CD4-positive, alpha-beta T cell treated with Interleukin-4 for 1 hour (primary cell): ENCODE measurements at places on chromosomes 11 and 22.

DNA sequence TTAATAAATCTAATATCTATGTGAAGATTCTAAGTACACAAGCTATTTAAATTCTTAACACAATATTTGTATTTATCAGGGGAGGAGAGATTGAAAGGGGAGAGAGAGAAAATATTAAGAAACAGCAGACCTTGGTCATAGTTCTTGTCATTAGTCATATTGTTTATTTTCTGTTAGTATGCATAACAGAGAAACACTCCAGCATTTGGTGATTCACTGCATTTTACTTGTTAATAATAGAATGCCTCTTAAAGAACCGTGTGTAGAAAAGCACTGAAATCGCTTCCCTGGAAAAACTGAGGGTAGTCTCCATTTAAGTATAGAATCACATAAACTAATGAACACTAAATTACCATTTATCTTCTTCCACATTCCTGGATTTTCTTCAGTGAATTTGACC is 122.7 kb upstream of the TRPC6 start:
- no peak for DNase-seq

GRCh38 chr11:36037031-36037430 is 93.2 kb downstream of the LDLRAD3 start:
- no peak for DNase-seq

DNA sequence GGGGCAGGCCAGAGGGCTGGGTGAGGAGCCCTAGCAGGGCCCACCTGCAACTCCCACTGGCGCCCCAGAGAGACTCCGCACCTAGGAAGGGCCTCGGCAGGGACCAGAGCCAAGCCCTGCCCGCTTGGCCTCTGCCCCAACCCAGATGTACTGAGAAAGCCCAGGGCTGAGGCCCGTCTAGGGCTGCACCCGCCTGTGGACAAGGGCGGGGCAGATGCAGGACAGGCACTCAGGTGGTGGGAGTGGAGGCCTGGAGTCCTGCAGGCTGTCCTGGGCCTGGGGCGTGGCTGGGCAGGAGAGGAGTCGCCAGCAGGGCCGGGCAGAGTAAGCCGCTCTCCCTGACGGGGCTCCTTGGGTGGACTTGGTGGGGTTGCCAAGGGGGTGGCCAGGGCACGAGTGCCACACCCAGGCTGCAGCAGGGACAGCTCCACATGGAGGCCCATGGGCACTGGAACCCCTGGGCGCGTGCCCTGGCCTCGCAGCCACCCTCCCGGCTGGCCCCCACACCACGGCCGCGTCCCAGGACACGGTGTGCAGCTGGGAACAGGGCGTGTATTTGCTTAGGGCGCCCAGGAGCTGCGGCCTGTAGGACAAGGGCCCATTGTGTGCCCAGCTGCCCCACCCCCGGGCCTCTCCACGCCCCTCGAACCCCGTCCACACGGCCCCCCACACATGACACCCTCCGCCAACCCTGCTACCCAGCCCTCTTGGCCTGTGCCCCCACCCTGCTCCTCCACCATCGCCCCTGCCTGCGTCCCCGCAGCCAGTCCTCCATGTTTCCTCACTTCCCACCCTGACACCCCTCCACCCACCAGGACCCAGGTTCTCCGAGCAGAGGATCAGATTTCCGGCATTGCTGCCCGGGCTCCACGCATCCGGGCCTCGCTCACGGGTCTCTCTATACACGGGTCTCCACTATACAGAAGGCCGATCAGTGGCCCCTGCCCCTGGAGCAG is 11.3 kb upstream of the PIM3 start:
- DNase-seq: no peak

- no peak for DNase-seq
These were observed 359.0 kb downstream of the JRKL start for GRCh38 chr11:96748639-96749370.

- no peak for DNase-seq
These were observed 25.3 kb downstream of the STIM1 start for GRCh38 chr11:3880724-3881123.

- DNase-seq: no peak
These were observed 2.0 kb upstream of the VSIG10L2 start for GRCh38 chr11:125943661-125944349.

GRCh38 chr11:44973632-44974401 is 23.1 kb upstream of the TP53I11 start:
- DNase-seq: no peak

- no peak for DNase-seq
These were observed 80.9 kb upstream of the SC5D start for GRCh38 chr11:121211626-121212025.

- DNase-seq: peak; percentile 85
These were observed 17.0 kb upstream of the IL2RB start for GRCh38 chr22:37166675-37167066.

DNA sequence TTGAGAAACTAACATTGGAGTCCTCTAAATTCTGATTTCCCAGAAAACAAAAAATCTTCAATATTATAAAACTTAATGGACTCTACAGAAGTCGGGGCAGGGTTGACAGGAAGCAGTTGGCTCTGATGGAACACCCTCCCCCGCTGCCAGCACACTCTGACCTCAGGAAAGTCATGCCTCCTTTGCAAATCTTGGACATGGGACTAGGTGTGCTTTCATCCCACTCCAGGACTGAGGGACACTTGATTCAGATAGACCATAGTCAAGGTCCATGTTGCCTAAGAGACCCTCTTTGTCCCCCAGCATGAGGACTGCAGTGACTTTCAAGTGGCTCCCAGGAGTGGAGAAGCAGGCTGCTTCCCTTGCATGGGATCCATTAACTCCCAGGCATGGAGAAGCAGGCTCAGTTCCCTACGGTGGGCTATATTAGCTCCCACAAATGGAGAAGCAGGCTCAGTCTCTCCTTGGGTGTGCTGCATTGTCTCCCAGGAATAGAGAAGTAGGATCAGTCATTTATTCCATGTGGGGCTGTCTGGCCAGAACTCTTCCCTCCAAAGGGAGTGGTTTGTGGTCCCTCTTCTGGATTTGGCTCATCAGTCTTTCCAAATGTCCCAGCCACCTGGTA is 38.3 kb downstream of the C22orf31 start:
- no peak for DNase-seq

- no peak for DNase-seq
These were observed 21.5 kb upstream of the BRSK2 start for GRCh38 chr11:1368216-1368615.

GRCh38 chr11:102276362-102276761 is 40.9 kb upstream of the BIRC3 start:
- DNase-seq: no peak

DNA sequence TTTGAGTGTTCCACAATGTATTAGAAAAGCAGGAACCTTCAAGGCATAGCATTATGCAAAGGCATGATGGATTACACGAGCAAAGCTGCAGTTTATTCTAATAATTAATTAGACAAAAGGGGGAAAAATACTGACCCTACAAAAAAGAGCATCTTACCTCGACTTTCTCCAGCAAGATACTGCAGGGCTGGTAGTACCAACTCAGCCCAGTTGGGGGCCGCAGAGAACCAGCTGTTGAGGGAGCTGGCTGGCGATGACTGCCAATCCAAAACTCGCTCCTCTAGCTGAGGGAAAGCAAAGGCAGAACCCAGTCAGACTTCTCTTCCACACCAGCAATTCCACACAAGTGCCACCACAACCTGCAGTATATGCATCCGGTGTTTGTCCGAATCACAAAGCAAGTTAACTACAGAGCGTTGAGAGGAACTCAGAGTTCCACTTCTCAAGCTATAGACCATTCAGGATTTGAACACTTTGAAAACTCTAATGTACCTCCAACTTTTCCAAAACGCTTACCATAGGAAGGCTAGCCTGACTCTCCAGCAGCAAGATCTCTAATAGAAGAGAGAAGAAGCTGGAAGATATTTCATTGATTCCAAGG is 13.7 kb downstream of the NFRKB start:
- peak; percentile 28 for DNase-seq

GRCh38 chr11:4211991-4212390 is 117.4 kb downstream of the RRM1 start:
- DNase-seq: no peak

DNA sequence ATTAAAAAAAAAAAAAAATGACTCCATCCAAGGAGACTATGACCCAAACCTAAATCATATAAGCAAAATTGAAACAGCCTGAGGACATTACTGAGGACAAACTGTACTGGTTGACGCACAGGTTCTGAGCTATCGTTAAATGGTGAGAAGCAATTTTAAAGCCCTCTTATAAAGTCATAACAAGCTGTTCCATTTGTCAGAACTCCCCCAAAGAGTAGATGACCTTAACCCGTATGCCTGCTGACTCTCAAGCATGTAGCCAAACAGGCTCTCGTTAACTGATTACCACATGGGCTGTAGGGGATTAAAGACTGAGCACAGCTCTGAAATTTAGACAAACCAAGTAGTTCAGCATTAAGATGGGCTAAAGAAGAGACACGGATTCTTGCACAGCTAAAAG is 2.2 kb downstream of the CRYAB start:
- DNase-seq: no peak

DNA sequence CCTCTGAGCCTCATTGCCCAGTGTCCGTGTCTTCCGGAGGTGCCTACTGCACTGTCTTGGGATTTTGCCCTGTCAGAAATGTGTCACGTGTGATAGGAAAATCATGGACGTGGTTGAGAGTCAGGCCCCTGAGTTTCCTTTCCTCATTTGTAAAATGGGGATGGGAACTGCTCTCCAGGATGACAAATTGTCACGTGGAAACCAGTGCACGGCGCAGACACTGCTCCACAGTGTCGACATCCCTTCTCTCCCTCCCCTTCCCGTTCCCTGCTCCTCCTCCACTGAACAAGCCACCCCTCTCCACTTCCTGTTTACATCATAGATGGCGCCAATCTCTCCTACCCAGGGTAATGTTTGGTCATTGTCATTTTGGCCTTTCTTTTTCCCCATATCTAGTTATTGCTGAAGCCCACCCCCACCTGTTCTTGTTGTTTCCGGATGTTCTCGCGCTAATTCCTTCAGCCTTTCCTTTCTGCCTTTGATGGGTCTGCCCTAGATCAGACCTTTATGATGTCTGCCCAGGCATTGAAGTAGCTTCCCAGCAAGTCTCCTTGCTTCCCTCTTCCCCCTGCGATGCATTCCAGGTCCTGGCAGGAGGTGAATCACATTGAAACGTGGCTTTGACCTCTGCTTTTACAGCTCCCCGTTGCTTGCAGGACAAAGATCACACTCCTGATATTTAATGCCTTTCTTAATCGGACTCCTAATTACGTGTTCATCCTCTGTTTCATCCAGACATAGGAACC is 91.8 kb downstream of the TBC1D22A start:
- DNase-seq: peak; percentile 2

GRCh38 chr11:133951327-133952198 is 5.2 kb downstream of the IGSF9B start:
- DNase-seq: no peak

- DNase-seq: no peak
These were observed 57.0 kb downstream of the GDPD4 start for GRCh38 chr11:77244277-77245027.

DNA sequence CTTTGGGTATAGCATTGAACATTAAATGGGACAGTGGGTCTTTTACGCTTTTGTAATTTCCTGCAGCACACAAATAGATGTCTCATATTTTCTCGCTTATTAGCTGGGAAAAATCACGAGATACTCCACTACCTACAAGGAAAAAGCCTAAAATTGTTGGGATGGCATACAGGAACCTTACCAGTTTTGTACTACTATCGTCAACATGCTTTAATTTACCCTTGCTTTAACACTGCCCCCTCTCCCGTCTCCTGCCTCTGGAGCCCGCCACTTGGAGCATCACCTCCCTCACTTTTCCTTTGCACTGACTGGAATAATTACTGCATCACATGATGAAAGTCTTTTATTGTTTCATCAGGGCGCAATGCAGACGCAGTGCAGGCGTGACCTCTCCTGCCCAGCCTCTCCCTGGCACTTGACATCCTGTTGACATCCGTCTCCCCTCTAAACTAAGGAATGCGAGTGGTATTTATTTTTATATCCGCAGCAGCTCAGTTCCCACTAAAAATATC is 1.0 kb upstream of the FNBP4 start:
- DNase-seq: peak; percentile 36

DNA sequence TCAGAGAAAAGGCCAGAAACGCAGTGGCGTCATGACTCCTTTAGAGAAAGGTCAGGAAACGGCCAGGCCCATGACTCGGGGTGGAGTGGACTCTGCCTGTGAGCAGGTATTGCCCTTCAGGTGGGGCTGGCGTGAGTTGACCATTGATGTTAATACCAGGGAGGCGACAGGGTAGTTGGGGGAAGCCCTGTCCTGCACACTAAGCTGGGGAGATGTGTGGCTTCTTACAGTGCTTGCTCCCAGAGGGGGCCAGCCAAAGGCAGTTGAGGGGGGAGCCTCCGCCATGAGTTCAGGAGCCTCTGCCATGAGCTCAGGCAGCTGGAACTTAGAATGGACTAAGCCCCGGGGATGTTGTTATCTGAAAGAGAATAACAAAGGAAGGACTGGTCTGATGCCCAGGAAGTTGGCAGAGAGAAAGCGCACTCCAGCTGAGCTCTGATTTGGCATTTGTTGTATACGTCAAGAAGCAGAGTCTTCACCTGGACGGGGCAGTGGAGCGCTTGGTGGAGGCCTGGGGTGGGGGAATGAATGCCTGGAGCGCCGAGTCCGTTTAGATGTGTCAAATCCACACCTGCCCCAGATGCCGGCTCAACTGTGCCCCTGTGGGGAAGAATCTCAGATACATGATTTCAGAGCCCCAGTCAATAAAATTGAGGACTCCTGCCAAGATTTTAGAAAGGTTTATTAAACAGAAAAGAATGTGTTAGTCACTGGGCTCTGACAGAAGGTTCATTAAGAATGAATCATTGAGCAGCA is 222.5 kb downstream of the TBC1D22A start:
- DNase-seq: no peak

GRCh38 chr11:118353084-118353710 is 6.2 kb upstream of the UBE4A start:
- no peak for DNase-seq

- DNase-seq: no peak
These were observed 81.2 kb upstream of the SPON1 start for GRCh38 chr11:13881226-13881905.

GRCh38 chr11:72102162-72102561 is 935 bp downstream of the LAMTOR1 start:
- DNase-seq: no peak

DNA sequence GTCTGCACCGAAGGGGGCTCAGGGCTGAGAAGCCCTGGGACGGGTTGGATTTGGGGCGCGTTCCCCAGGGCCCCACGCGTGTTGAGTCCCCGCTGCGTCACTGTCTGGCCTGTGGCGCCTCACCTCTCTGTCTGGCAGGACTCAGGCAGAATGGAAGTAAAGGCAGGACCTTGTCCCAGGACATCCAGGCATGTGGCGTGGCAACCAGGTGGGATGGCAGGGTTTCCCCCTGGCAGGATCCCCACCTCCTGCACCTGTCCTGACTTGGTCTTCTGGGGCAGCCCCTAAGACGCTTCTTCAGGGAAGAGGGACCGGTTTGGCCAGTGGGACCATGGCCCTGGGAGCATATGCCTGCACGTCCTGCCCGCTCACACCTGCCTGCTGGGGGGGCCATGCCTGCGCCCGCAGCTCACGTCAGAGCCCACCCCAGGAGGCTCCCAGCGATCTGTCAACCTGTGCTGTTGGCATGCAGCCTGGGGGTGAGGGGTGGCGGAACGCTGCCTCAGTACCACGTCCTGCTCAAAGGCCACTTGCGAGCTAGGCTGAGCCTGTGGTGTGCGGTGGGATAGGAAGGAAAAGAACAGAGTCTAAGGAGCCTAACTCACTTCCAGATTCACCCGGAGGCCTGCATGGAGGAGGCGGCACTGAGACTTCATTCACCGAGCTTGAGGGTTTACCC is 72.7 kb downstream of the KCNQ1 start:
- no peak for DNase-seq
